ENCODE measurements at places on chromosomes 7 and 10. TPM values are rescaled to one million over a fixed set of nuclear protein-coding genes. Genes with fewer than 3 reads are reported as not detected.

Gene NUB1
- total RNA-seq: 40.1 TPM

Gene FAM24A
- not detected for total RNA-seq

Gene ABLIM1
- 114 TPM for total RNA-seq

Gene EGR2
- total RNA-seq: 0.26 TPM

Gene AGR3
- total RNA-seq: not detected

Gene SEMA3D
- 68.6 TPM for total RNA-seq

Gene SSBP1
- total RNA-seq: 110 TPM

DNA sequence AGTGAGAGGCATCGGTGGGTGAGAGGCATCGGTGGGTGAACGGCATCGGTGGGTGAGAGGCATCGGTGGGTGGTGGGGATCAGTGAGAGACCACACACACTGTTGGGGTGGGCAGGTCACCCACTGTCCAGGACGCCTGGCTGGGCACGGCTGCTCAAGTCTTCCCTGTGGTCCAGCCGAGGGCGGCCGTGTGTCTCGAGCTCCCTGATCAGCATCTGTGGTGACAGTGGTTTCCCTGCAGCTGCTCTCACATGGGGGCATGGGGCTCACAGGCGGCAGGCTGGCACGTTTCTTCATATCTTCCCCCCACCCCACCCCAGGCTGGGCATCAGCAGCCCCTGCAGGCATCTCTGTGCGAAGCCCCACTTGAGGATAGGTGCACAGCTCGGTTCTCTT, 78.2 kb downstream of the NKX6-2 start:
- H3K27me3 ChIP-seq: no peaks in the 10 kb centered on the region
- H3K4me3 ChIP-seq: no peak overlapping the region
- DNase-seq: no peak
- H3K27ac ChIP-seq: no peak overlapping the region
- no peaks in the 10 kb centered on the region for H3K4me1 ChIP-seq
- no peaks in the 10 kb centered on the region for H3K36me3 ChIP-seq

DNA sequence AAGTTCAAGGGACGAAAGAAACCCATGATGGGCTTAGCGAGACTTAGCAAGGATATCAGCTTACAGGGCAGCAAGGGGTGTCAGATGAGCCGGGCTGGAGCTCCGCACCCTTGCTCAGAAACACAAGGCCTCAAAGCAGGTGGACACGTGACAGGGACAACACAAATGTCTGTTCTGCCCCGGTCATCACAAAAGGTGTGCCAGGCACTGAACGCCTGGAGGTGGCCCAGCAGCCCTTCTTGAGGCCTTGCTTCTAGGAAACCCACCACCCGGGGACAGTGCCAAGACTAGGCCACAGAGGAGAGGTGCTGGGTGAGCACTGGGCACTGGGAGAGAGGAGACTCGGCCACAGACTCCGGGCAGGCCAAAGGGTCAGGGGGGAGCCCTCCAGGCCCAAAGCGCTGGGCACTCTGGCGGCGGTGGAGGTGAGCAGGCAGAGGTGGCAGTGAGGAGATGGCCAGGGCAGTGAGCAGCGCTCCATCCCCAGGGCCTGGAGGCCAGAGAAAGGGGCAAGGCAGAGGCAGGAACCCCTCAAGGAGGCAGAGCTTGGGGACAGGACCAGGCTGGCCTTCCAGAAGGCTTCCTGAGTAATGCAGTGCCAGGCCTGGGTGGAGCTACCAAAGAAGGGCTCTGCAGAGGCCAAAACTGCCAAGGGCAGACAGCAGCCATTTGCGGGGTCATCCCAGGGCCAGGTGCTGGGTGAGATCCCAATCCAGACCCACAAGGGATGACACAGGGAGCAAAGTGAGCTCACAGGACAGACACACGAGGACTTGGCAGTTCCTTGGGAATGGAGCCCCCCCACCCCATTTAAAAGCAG, 22.7 kb downstream of the EBF3 start:
- no peak overlapping the region for H3K4me3 ChIP-seq
- no peak overlapping the region for H3K27ac ChIP-seq
- peaks cover 3% of the 10 kb centered on the region for H3K4me1 ChIP-seq
- DNase-seq: no peak
- no peaks in the 10 kb centered on the region for H3K36me3 ChIP-seq

GRCh38 chr7:80106498-80107113, 28.0 kb upstream of the GNAI1 start:
- no peaks in the 10 kb centered on the region for H3K27me3 ChIP-seq
- no peak for DNase-seq
- no peak overlapping the region for H3K4me3 ChIP-seq
- no peaks in the 10 kb centered on the region for H3K4me1 ChIP-seq
- H3K36me3 ChIP-seq: no peaks in the 10 kb centered on the region

- no peak for DNase-seq
- no peaks in the 10 kb centered on the region for H3K36me3 ChIP-seq
- no peaks in the 10 kb centered on the region for H3K27me3 ChIP-seq
- no peak overlapping the region for H3K4me3 ChIP-seq
- no peak overlapping the region for H3K27ac ChIP-seq
- H3K4me1 ChIP-seq: peaks cover 5% of the 10 kb centered on the region
Observed at GRCh38 chr10:44935966-44936295, 23.7 kb upstream of the RASSF4 start.

- H3K4me3 ChIP-seq: no peak overlapping the region
- no peaks in the 10 kb centered on the region for H3K4me1 ChIP-seq
- H3K27ac ChIP-seq: no peak overlapping the region
- no peaks in the 10 kb centered on the region for H3K36me3 ChIP-seq
Observed at GRCh38 chr7:92685136-92686042, 95.2 kb upstream of the FAM133B start.

- H3K4me1 ChIP-seq: no peaks in the 10 kb centered on the region
- H3K4me3 ChIP-seq: no peak overlapping the region
- no peaks in the 10 kb centered on the region for H3K36me3 ChIP-seq
- no peak for DNase-seq
Observed at GRCh38 chr10:110458266-110458920, 39.3 kb upstream of the DUSP5 start.

- H3K27ac ChIP-seq: no peak overlapping the region
- no peaks in the 10 kb centered on the region for H3K4me1 ChIP-seq
- no peaks in the 10 kb centered on the region for H3K27me3 ChIP-seq
- H3K36me3 ChIP-seq: no peaks in the 10 kb centered on the region
- H3K4me3 ChIP-seq: no peak overlapping the region
- no peak for DNase-seq
Observed at GRCh38 chr10:60414111-60414510, 24.4 kb upstream of the ANK3 start.

- no peak overlapping the region for H3K4me3 ChIP-seq
- H3K4me1 ChIP-seq: no peaks in the 10 kb centered on the region
- no peaks in the 10 kb centered on the region for H3K27me3 ChIP-seq
- no peaks in the 10 kb centered on the region for H3K36me3 ChIP-seq
Observed at GRCh38 chr10:12476656-12477055, 127.3 kb downstream of the CAMK1D start.

GRCh38 chr10:102347236-102347828, 48.2 kb upstream of the NFKB2 start:
- no peaks in the 10 kb centered on the region for H3K36me3 ChIP-seq
- H3K4me1 ChIP-seq: no peaks in the 10 kb centered on the region
- no peak overlapping the region for H3K27ac ChIP-seq
- H3K27me3 ChIP-seq: no peaks in the 10 kb centered on the region

DNA sequence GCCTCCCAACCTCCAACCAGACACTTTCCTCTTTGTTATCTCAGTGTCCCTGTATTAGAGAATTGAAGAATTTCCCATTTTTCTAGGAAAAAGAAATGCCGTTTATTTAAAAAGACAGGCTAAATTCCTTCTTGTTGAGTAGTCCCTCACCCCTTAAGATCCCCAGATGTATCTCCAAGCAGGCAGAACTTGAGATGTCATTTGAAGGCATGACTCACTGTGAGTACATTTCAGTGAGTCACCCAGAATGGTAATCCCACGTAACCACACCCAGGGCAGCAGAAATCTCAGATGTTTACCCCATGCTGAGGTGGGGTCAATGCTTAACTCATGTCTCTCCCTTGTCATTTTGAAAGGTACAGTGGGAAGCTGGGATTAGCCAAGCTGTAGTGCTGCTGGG, 4.4 kb downstream of the ZNF655 start:
- H3K27ac ChIP-seq: peak overlapping the region; percentile 55
- H3K4me1 ChIP-seq: peaks cover 9% of the 10 kb centered on the region
- no peak for DNase-seq
- no peaks in the 10 kb centered on the region for H3K27me3 ChIP-seq
- no peaks in the 10 kb centered on the region for H3K36me3 ChIP-seq
- H3K4me3 ChIP-seq: no peak overlapping the region

DNA sequence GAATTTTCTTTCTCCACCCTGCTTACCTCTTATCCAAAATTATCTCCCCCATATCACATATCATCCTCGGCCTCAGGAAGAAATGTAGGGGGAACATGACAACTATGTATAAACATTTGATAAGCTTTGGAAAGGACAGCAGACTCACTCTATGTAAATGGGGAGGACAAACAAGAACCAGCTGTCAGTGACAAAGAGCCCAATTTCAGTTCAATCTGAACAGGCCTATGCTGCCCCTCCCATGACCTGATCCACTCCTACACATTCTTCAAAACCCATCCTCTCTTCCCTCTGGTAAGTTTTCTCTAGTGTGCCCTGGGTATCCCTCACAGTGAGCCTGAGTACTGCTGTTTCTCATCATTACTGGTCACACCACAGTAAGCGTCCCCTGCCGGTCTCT, 20.8 kb downstream of the FZD9 start:
- H3K27ac ChIP-seq: no peak overlapping the region
- H3K4me3 ChIP-seq: no peak overlapping the region
- H3K36me3 ChIP-seq: no peaks in the 10 kb centered on the region
- DNase-seq: no peak
- H3K27me3 ChIP-seq: no peaks in the 10 kb centered on the region
- no peaks in the 10 kb centered on the region for H3K4me1 ChIP-seq

DNA sequence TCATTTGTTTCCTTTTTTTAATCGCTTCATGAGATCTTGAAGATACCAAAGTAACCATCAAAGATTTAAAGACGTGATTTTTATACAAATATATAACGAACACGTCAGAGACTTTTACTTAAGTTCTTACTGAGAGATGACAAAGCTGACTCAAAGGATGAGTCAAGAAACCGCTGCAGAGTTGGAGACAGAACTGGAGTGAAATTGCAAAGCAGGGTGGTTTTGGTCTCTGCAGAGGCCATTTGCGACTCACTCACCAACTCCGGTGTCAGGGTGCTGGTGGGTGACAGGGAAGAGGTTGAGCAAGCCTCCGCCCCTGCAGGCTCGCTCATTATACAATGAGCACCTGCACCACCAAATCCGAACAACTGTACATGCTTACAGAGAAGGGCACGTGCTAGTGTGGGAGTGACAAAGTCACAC, 75.2 kb downstream of the DNAJB6 start:
- H3K36me3 ChIP-seq: no peaks in the 10 kb centered on the region
- no peaks in the 10 kb centered on the region for H3K27me3 ChIP-seq
- H3K4me3 ChIP-seq: no peak overlapping the region
- H3K27ac ChIP-seq: no peak overlapping the region
- DNase-seq: no peak

- H3K4me1 ChIP-seq: no peaks in the 10 kb centered on the region
- no peak overlapping the region for H3K27ac ChIP-seq
- no peaks in the 10 kb centered on the region for H3K36me3 ChIP-seq
- no peak overlapping the region for H3K4me3 ChIP-seq
- no peaks in the 10 kb centered on the region for H3K27me3 ChIP-seq
Observed at GRCh38 chr10:133461027-133461426, 7.3 kb downstream of the SCART1 start.

DNA sequence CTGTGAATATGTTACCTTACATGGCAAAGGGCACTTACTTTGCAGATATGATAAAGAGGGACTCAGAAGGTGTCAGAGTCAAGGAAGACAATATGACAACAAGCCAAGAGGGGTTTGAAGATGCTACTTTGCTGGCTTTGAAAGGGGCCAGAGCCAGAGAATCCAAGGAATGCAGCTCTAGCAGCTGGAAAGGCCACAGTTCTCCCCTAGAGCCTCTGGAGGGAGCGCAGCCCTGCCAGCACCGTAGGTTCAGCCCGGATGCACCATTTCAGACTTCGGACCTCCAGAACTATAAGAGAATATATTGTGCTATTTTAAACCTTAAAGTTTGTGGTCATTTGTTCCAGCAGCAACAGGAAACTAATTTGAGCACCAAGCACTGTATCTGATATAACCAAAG, 32.9 kb upstream of the WDR11 start:
- no peaks in the 10 kb centered on the region for H3K36me3 ChIP-seq
- no peak overlapping the region for H3K27ac ChIP-seq
- no peaks in the 10 kb centered on the region for H3K4me1 ChIP-seq
- H3K4me3 ChIP-seq: no peak overlapping the region

DNA sequence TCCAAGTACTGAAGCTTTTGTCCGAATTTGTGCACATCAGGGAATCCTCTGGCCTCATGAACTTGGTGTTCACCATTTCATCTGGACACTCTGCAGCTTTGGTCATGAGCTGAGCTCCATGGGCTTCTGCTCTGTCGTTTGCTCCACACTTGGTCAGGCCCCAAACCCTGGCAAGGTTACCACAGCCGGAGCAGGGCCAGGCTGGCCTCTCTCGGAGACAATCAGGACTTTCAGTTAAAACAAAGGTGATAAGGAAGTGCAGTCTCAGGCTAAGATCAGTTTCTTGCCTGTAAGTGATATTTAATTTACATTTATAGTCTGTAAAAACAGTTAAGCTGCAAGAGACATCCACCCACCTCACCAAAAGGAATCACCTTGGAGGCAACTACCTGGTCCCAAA, 558.9 kb downstream of the PARD3 start:
- no peak overlapping the region for H3K27ac ChIP-seq
- DNase-seq: no peak
- H3K4me3 ChIP-seq: no peak overlapping the region
- H3K4me1 ChIP-seq: no peaks in the 10 kb centered on the region
- no peaks in the 10 kb centered on the region for H3K36me3 ChIP-seq
- H3K27me3 ChIP-seq: no peaks in the 10 kb centered on the region

- no peaks in the 10 kb centered on the region for H3K27me3 ChIP-seq
- no peaks in the 10 kb centered on the region for H3K4me1 ChIP-seq
- no peak overlapping the region for H3K4me3 ChIP-seq
- H3K27ac ChIP-seq: no peak overlapping the region
- no peak for DNase-seq
Observed at GRCh38 chr7:42924223-42924838, 7.6 kb downstream of the PSMA2 start.

DNA sequence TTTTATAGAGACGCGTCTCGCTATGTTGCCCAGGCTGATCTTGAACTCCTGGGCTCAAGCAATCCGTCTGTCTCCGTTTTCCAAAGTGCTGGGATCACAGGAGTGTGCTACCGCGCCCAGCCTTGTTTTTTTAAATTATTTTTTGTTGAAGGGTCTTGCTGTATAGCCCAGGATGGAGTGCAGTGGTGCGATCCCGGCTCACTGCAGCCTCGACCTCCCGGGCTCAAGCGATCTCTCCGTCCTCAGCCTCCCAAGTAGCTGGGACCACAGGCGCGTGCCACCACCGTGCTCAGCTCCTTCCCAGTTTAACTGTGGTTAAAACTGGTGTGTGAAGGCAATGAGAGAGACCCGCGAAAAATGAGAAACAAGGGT, 11.0 kb upstream of the HNRNPF start:
- no peaks in the 10 kb centered on the region for H3K36me3 ChIP-seq
- no peaks in the 10 kb centered on the region for H3K27me3 ChIP-seq
- no peak for DNase-seq
- H3K4me1 ChIP-seq: no peaks in the 10 kb centered on the region
- H3K27ac ChIP-seq: peak overlapping the region; percentile 98

Data from uterus (tissue), 4 donors.